ENCODE measurements at places on chromosomes 6 and 20.

DNA sequence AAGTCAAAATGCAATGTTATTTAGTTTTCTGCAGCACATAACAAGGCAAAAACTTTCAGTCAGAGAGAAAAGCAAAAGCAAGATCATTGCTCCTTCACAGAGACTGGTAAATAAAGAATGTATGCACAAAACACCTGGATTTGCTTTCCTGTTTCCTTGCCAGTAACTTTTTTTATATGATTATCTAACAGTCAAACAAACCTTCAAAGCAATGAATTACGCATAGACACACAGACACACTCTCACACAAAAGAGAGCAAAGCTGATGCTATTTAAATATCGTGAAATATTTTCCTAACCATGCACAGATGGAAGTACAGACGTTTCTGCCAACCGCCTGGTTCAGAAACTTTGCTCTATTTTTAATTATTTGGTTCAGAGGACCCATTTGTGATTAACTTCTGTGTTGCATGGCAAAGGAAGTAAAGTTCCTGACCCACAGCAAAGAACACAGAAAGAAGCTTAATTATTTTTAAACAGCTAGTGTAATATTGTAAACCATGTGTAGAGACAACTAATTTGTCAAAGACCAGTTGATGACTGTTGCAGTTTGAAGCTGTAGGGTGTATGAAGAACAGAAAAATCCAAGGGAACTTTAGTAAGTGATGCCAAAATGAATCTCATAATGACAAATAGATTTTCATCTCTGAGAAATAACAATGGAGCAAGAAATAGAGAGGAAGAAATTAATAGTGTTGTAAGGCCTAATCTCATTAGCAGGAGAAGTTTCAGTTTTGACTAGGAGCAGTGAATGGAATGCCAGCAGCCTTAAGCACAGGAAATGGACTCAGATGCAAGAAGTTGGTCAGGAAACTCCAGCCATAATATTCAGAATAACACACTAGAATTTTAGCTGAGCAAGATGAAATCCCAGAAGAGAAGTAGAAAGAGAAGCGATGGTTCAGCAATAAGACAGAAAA, 24.1 kb downstream of the ATXN1 start:
- DNase-seq, result no peak

GRCh38 chr6:7894262-7895124, 16.1 kb downstream of the TXNDC5 start:
- DNase-seq, result no peak

DNA sequence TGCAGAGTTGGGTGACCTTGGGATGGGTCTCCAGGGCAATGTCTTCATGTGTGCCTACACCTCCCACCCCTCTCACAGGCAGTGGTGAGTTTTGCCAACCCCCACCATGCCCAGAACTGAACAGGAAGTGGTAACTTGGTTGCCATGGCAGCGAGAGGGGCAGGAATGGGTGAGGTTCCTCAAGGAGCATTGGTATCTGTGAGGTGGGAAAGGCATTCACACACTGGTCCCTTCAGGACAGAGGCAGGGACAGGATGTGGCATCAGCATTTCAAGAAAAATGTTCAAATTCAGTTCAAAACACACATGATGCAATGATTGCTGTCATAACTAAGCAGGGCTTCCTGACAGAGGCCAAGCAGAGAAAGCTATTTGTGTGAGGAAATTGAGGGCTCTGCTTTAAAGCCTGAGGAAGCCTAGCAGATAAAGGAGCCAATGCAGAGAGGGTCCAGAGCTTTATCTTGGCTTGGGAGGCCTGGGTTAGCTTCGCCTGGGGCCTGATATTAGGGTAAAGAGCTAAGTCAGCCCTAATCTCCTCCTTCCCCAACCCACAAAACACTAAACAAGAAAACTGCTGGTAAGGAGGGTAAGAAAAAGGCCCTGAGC, 551 bp downstream of the TREML2 start:
- peak; percentile 66 for DNase-seq

DNA sequence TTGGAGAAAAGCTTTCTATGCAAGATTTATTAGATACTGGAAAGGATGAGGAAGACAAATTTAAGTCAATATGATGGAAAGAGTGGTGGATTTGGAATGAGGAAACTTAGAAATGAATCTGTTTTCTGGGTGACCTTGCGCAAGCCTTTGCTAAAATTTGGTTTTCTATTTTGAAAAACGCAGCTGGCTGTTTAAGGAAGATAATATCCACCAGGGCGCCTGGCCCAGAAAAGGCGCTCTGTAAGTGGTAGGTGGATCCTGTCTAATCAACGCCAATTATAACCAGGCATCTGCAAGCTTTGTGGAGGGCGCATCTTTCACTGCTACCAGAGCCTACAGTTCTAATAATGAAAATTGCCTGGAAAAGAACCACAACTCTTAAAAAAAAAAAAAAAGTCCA, 398 bp upstream of the SPATS1 start:
- DNase-seq, result no peak

DNA sequence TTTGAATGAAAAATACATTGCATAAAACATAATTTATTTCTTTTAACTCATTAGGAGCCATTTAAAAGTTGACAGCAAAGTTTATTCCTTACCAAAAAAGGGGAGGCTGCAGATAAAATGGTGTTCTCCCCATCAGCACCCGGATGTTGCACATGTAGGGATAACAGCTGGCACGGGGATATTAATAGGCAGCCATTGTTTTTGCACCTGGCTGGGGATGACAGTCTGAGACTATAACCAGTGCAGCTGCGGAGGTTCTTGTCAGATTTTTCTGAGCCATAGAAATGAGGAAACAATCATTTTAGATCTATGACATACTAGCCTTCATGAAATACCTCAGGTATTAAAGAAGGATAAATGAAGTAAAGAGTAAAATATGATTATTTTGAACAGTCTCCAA, 20.1 kb upstream of the HECA start:
- DNase-seq, result no peak

- DNase-seq, result no peak
Measured at GRCh38 chr6:2731281-2731909, 19.3 kb downstream of the MYLK4 start.

- DNase-seq, result peak; percentile 45
Measured at GRCh38 chr20:63740627-63741353, 1.2 kb downstream of the SLC2A4RG start.

DNA sequence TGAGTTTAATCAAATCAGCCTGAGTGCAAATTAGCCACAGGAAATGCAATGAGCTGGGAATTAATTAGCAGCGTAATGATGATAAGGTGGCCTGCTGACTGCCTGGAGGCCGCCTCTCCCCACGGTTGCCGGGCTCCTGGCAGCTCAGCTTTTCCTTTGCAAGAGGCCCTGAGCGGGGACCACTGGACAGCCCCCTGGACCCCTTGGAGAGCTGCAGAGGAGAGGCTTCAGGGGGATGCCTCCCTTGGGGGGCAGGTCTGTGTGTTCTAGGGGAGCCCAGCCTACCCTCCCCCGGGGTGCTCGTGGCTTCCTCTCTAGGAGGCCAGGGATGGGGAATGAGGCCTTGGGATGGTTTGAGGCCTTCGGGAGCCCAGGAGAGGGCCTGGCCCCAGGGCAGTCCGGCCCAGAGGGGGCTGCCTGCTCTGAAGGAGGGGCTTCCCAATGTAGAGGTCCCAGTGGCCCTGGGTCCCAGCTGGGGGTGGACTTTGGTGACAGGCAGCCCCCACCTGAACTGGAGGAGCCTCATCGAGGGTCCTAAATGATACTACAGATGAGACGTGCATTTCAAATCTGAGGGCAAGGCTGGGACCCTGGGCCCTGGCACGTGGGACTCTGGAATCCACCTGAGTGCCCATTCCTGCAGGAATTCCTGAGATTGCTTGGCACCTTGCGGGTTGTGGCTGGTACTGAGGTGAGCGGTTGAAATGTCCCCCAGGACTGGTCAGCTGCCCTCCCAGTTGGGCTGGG, 66.4 kb upstream of the BHLHE23 start:
- no peak for DNase-seq

DNA sequence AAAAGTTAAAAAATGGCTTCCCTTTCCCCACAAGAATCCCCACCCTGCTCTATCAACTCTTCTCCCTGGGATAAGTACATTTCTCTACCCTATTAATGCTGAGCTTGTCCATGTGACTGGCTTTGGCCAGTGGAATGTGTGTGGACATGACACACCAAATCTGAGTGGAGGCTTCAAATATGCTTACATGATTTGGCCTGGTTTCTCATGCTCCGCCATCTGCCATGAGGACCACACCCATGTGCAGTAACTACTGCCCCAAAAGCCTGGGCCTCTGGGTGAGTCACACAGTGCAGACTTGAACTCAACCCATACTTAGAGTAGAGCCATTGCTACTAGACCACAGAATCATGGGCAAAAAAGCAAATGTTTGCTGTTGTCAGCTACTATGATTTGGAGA, 65.4 kb downstream of the PRND start:
- DNase-seq, result no peak

DNA sequence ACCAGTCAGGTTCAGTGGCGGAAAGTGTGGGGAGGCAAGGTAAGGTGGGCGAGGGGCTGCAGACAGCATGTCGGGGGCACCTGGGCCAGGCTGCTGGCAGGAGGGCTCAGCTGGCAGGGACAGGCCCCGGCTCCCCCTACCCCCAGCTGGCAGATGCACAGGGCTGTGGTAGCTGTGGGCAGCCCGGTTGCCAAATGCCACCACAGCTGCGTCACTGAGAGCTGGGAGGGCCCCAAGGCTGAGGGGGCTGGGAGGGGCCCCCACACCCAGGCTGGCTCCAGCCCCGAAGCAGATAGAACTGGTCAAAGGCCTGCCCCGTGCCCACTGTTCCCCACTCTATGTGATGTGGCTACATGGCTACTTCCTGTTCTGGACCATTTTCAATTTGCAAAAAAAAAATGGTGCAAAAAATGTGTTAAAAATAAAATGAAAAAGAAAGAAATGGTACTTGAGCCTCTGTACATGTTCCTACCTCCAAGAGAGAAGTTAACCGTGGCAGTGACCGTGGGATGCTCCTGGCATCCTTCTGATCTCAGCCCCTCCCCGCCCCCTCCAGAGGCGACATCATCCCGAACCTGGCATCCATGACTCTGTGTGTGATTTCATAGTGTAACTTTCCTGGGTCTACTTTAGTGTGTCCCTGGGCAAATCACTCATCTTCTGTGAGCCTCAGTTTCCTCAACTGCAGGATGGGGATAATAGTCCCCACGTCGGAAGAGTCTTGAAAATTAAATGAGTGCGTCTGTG, 64.4 kb downstream of the UBE2V1 start:
- no peak for DNase-seq

DNA sequence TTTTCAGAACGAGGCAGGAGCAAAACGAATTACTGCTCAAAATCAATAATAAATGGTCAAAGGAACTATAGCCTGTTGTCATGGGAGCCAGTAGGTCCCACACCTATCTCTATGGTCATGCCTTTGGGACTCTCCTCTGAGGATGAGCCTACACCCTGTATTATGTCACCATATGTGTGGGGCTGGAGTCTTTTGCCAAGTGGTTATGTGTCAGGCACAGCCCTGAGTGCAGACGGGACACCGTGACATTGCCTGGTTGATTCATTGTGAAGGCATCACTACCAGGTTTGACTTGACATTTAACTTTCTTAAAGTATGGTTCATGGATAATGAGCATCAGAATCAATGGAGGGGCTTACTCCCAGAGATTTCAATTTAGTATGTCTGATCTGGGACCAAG, 23.6 kb downstream of the BMP6 start:
- DNase-seq, result no peak

DNA sequence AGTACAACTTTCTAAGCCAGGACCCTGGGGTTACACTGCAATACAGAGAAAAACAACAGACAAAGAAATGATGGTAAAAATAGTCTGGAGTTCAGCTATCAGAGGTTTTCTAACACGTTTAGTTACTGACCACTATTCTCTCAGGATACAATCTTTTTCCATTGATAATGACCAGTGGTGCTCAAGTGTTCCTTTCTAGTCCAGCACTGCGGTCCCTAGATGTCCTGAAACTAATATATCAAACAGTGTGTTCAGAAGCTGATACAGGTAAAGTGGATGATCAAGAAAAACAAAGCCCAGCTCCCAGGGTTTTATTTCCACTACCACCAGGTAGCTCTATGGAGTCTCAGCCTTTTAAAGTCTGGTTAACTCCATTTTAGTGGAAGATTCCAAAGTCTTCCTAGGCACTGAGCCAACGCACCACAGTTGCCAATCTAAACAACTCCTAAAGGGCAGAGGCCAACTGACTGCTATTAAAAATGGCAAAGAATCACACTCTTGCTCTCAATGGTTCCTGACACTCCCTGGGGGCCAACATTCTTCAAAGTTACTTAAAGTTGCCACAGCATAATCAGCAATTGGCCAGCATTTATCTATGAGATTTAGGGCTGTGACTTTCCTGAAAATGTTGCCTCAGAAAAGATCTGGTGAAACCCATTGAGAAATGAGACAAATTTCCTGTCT, 38.2 kb downstream of the DZANK1 start:
- DNase-seq, result no peak

DNA sequence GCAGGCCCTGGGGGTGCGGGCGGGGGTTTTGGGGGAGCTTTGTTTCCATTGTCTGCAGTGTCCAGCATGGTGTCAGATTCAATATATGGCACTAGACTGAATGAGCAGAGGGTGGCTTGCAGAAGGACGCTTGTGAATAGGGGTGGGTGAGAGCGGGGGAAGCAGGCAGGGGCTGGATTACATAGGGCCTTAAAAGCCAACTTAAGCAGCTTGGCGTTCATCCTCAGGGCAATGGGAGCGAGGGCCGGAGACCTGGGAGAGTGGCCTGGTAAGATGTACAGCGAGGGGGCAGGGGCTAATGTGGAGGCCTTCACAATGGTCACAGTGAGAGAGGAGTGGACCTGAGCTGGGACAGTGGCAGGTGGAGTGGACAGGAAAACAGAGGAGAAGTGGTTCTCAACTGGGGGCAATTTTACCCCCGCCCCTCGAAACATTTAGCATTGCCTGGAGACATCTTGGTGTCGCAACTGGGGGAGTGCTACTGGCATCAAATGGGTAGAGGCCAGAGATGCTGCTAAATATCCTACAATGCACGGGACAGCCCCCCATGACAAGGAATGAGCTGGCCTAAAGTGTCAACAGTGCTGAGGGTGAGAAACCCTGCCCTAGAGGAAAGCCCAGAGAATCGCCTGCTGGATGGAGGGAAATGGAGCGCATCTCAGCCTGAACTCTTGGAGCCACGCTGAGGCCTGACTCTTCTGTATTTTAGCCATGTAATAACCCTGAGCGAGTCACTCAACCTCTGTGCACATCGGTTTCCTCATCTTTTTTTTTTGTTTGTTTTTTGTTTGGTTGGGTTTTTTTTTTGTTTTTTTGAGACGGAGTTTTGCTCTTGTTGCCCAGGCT, 15.1 kb upstream of the BAK1 start:
- no peak for DNase-seq

GRCh38 chr6:47235421-47235820, 74.3 kb downstream of the TNFRSF21 start:
- DNase-seq, result no peak

DNA sequence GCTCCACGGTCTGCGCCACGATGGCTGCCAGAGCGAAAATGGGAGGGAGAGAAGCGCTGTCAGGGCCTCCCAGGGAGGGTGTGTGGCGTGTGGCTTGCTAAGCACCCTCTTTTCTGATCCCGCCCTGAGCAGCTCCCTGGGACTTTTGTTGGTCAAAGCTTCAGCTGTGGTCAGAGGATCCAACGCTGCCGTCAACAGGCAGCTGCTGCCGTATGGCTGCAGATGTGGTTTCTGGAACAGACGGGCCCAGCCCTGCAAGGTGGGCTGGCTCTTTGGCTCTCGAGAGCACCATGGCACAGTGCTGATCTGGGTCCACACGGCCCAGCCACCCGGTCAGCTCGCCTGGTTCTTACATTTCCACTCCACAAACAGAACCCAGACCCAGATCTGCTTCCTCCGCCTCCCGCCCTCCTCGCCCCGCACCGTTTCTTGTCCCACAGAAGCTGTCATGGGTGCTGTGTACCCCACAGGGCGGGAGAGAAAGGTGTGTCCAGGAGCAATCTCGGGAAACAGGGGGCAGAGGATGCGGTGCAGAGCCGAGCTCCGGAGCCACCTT, 86.0 kb upstream of the BHLHE23 start:
- no peak for DNase-seq

Data from CD4-positive, alpha-beta T cell treated with Interleukin-17A for 4 hours (primary cell).